Left cardiac atrium (tissue), 4 donors: ENCODE measurements at places on chromosomes 6 and 20. TPM values are rescaled to one million over a fixed set of nuclear protein-coding genes. Genes with fewer than 3 reads are reported as not detected.
A peak's percentile ranks its signal among the peaks of the same experiment; 100 is the strongest.

- no peak for DNase-seq
Observed at GRCh38 chr6:36820700-36821580, 18.3 kb downstream of the CPNE5 start.

- DNase-seq: peak; percentile 64
Observed at GRCh38 chr6:161373905-161374451, 100.1 kb upstream of the AGPAT4 start.

DNA sequence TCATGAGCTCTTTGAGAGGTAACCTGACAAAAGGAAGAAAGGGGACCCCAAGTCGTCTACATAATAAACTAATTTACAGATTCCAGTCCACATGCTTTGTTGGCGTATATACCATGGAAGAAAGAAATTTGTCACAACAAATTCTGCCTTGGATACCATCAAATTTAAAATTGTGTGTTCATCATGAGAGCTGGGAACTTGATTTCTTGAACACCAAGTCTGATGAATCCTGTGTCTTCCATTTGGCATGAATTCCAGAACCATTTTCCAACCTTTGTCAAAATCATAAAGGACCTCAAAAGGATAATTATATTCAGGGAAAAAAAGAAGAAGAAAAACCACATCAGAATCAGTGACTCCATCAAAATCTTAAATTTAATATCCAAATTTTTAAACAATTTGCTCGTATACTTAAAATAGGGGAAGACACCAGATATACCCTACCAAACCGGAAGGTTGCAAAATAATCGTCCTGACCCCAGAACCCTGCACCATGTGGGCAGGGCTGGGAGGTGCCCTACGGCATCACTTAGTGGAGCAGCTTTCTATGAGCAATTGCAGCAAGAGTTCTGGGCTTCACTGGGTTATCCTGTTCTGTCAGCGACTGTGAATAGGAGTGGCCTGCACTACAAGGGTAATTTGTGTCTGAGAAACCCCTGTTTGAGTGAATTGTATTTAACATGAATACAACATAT lies 74.1 kb upstream of the INSM1 start:
- no peak for DNase-seq

- no peak for DNase-seq
Observed at GRCh38 chr6:46032110-46032998, 16.7 kb upstream of the CLIC5 start.

- no peak for DNase-seq
Observed at GRCh38 chr20:21554376-21554890, 40.6 kb upstream of the NKX2-2 start.

The SMLR1 gene
- total RNA-seq: not detected

GRCh38 chr20:59624401-59624800 lies 20.1 kb downstream of the PHACTR3 start:
- DNase-seq: no peak

- no peak for DNase-seq
Observed at GRCh38 chr20:35270021-35270902, 7.7 kb downstream of the MMP24OS start.

DNA sequence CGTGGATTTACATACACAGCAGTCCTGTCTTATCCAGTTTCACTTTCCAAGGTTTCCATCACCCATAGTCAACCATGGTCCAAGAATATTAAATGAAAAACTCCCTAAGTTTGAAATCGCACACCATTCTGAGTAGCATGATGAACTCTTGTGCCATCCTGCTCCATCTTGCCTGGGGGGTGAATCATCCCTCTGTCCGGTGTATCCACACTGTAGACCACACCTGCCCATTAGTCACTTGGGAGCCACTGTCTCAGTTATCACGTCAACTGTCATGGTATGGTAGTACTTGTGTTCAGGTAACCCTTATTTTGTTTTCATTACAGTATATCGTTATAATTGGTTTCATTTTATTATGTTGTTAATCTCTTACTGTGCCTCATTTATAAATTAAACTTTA lies 38.5 kb downstream of the PTGIS start:
- DNase-seq: no peak

DNA sequence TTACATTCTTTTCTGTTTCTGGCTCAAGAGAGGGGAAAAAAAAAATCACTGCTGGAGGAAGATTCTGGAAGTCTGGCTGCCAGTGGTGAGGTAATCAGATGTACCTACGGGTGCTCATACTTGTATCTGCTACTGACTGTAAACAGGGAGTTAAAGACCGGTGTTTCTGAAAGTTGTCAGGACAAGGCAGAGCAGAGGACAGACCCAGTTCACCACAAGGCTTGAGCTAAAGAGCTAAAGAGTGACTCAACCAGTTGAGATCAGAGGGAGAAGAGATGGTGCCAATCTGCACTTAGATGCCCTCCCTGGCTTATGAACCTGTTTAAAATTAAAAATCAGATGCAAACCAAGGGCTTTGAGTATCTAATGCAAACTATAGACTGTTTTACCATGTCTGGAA lies 55.4 kb downstream of the CEP162 start:
- DNase-seq: no peak

DNA sequence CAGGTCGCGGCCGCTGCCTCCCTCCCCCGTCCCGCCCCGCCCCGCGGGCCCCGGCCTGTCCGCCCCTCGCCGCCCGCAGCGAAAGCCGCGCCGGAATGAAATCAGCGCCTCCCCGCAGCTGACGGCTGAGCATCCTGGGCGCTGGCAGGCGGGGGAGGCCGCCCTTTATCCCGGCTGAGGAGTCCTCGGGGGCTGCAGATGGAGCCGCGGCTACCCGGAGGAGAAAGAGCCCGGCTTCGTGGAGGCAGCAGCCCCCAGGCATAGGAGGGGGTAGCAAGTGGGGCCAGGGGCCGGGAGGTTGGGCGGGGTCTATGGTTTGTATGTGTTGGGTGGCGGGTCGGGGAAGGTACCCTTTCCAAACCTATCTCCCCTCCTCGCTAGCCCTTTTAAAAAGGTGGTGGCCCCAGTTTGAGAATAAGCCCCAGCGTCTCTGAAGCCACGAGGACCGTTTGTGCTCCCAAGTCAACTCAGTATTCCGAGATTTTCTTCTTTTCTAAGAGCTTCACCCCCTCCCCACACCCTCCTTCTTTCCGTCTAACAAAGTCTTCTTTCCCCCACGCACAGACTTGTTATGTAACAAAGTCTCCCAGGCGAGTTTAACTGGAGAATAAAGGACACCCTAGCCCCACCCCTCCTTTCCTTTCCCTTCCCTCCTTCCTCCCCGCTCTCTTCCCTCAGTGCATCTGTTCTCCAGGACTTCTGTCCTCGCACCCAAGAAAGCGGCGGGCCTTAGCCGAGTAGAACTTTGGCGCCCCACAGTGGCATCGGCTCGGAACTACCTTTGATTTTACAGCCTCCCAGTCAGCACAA lies 11.0 kb downstream of the POU3F2 start:
- DNase-seq: peak; percentile 70

GRCh38 chr6:116402108-116402937 lies 31.6 kb downstream of the DSE start:
- DNase-seq: no peak
